ENCODE measurements at places on chromosomes 3 and 15. TPM values are rescaled to one million over a fixed set of nuclear protein-coding genes. Genes with fewer than 3 reads are reported as not detected.

GHRL gene
- total RNA-seq: not detected

SCN11A gene
- 0.02 TPM for total RNA-seq

ACTL6A gene
- total RNA-seq: 50.1 TPM

GPR176 gene
- total RNA-seq: 10.1 TPM

SOX14 gene
- not detected for total RNA-seq

LRRC49 gene
- 4.1 TPM for total RNA-seq

C3orf52 gene
- 11.3 TPM for total RNA-seq
